SJCRH30 (cell line): ENCODE measurements at places on chromosomes 4 and X. TPM values are rescaled to one million over a fixed set of nuclear protein-coding genes. Genes with fewer than 3 reads are reported as not detected.
A peak's percentile ranks its signal among the peaks of the same experiment; 100 is the strongest.

Gene MAGEA9B
- total RNA-seq: not detected in 2 replicates

Gene ZNF827
- 10.5 and 10.7 TPM in 2 replicates for total RNA-seq

DNA sequence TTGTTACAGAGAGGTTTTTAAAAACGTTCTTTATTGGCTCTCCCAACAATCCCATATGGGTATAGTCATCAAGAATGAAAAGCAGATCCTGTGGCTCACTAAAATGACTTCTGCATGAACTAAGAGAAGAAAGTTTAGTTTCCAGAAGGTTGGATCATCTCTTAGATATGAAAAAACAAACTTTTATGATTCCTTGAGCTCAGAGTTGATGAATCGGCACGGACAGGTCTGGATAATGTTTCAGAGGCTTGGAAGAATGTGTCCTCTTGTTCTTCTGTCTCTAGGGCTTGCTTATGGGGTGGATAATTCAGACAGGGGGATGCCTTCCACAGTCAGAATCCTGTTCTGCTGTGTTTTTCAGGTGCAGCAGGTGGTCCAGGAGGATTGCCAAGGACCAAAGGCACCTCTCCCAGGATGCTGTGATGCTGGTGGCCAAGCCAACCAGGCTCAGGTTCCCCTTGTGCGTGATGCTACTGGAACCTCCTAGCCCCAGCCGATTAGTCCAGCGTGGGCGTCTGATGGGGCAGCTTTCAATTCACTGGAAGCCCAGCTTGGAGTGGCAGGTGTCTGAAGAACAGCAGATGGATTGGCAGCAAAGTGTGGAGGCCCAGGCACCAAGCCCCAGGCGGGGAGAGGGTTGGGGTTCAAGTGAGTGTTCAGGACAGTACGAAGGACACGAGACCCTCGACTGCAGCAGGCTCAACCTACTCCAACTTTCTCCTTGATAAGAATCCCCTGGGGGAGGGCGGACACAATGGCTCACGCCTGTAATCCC lies 30.3 kb downstream of the CCKAR start:
- H3K27me3 ChIP-seq: no peaks in the 10 kb centered on the region
- no peak overlapping the region for H3K4me3 ChIP-seq
- no peak overlapping the region for H3K27ac ChIP-seq
- H3K36me3 ChIP-seq: no peaks in the 10 kb centered on the region

Gene INTU
- 2.6 TPM in 2 replicates for total RNA-seq

Gene DGKK
- not detected in 2 replicates for total RNA-seq

DNA sequence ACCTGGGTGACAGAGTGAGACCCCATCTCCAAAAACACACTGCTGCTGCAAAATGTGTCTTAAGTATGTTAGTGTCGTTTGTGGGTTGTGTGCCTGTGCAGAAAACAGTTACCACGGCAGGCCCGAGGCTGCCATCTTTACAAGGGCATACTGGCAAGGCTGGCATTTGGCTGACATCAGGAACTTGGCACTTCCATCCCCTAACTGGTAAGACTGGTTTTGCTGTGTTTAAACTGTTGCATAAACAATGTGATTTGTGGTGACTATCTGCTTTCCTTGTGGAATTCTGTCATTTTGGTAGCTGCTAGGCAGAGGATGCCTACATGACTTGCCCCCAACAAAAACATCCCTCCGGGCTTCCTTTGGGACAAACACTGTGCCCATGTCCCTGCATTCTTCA lies 12.3 kb downstream of the LRP2BP start:
- no peak overlapping the region for H3K27ac ChIP-seq
- H3K36me3 ChIP-seq: no peaks in the 10 kb centered on the region
- H3K4me3 ChIP-seq: no peak overlapping the region
- no peak for DNase-seq

DNA sequence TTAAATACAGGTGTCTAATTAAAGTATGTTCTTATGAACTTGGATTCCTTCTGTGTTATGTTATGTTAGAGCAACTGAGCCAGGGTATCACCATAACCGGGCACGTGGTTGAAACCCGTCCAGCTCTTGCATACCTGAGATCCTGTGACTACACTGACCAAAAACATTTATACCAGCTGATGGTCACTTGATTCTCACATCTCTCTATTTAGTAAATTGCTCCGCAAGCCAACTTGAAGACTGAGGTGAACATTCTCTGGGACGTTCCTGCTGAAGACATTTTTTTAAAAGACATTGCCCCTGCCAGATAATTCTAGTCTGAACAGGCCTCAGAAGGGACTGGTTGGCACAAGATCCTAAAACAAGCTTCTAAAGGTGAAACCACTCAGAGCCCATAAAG lies 550.0 kb upstream of the DIPK2B start:
- H3K4me3 ChIP-seq: no peak overlapping the region
- no peaks in the 10 kb centered on the region for H3K4me1 ChIP-seq

DNA sequence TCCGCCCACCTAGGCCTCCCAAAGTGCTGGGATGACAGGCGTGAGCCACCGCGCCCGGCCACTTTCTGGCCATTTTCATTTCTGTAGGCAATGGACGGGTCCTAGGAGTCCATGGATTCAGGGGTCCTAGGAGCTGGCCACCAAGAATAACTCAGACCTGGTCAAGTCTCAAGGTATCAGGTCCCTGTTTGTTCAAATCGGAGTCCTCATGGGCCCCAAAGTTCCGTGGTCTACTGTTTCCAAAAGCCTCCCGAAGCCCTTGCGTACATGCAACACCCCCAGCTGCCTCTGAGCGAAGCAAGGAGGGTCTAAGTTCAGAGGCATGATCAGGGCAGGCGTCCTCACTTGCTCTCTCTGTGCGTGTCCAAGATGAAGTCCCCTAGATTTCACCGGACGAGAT lies 30.1 kb downstream of the P2RY8 start:
- DNase-seq: no peak
- H3K4me1 ChIP-seq: no peaks in the 10 kb centered on the region
- no peak overlapping the region for H3K27ac ChIP-seq
- no peaks in the 10 kb centered on the region for H3K36me3 ChIP-seq
- H3K27me3 ChIP-seq: no peaks in the 10 kb centered on the region

DNA sequence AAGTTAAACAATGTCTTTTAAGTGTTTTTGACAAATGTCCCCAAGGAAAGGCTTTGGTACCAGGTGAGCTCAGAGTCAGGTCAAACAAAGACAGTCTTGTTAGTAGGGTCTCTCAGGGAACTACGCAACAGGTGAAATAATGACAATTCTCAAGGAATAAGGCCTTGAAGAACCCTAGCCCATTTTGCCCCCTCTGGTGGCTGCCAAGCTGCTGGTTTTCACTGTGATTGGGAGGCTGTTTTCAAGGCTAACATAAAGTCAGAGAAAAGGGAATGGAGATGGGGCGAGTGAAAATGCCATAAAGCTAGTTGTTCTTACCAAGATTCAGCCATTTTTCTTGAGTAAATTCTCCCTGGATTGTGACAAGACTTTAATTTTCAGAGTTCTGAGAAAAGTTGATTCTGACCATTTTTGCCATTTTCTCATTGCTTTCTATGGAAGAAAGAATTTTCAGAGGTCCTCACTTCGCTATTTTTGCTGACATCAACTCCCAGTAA lies 58.7 kb downstream of the RWDD4 start:
- no peak overlapping the region for H3K27ac ChIP-seq
- no peaks in the 10 kb centered on the region for H3K4me1 ChIP-seq
- no peaks in the 10 kb centered on the region for H3K36me3 ChIP-seq
- DNase-seq: no peak
- H3K4me3 ChIP-seq: no peak overlapping the region
- H3K27me3 ChIP-seq: no peaks in the 10 kb centered on the region

DNA sequence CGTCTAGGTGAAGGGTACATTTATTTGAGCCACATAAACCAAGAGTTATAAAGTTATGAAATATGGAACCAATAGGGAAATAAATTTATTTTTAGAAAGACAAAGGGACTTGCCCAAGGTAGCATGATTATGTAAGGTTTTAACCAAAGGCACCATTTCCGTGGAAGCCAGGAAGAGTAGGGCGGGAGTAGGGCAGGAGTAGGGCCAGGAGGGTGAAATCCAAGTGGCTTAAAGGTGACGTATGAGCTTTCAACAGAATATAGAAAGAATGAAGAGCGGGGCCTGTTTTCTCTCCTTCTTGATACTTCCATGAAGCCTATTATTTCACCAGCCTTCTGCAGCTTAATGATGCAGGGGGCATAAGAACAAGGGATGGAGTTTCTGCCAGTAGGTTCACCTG lies 91.7 kb upstream of the PNPLA4 start:
- H3K27me3 ChIP-seq: no peaks in the 10 kb centered on the region
- no peak overlapping the region for H3K27ac ChIP-seq
- no peak overlapping the region for H3K4me3 ChIP-seq

- H3K4me1 ChIP-seq: no peaks in the 10 kb centered on the region
- no peak overlapping the region for H3K27ac ChIP-seq
- H3K4me3 ChIP-seq: no peak overlapping the region
- no peaks in the 10 kb centered on the region for H3K36me3 ChIP-seq
Measured at GRCh38 chr4:134327274-134328122, 125.9 kb upstream of the PABPC4L start.

- DNase-seq: no peak
- no peak overlapping the region for H3K4me3 ChIP-seq
- H3K36me3 ChIP-seq: no peaks in the 10 kb centered on the region
- no peaks in the 10 kb centered on the region for H3K27me3 ChIP-seq
- H3K4me1 ChIP-seq: no peaks in the 10 kb centered on the region
Measured at GRCh38 chr4:137641544-137641943, 109.2 kb upstream of the PCDH18 start.

DNA sequence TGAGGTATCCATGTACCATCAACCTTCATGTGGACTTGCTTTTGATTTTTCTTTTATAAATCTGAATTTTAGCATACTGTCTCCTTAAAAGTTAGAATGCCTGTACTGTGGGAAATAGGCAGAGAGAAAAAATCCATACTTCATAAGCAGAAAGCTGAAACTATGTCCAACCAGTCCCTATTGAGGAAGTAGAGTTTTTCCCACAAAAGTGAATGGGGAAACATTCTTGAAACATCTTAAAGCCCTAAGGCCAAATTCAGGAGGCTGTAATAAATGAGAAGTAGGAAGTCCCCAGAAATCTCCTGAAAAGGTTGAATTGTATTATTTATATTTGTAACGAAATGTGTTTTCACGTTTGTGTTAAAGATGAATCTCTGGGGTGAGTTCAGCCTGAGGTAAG lies 56.3 kb downstream of the ENOX2 start:
- H3K36me3 ChIP-seq: no peaks in the 10 kb centered on the region
- no peak overlapping the region for H3K27ac ChIP-seq
- H3K27me3 ChIP-seq: no peaks in the 10 kb centered on the region
- H3K4me1 ChIP-seq: peaks cover 24% of the 10 kb centered on the region

DNA sequence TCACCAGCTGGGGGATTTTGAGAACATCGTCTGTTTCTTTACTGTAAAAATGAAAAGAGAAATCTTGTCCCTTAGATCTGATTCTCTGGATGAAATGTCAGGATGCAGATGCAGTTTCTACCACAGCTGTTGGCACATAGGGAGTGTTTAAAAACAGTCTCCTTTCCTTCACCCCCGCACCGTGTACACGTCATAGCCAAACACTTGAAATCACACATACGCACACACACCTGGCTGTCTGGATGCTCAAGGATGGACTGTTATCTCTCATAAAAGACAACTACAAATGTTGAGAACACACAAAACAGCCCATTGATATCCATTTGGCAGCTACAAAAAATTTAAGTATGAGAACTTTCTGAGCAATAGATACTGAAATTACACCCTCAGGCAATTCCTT lies 275.8 kb upstream of the CLNK start:
- no peaks in the 10 kb centered on the region for H3K36me3 ChIP-seq
- H3K27me3 ChIP-seq: peaks cover 7% of the 10 kb centered on the region; the same call in 1 of the 2 replicates
- DNase-seq: no peak
- H3K4me3 ChIP-seq: no peak overlapping the region

Gene TMEM47
- 44.9 and 49.3 TPM in 2 replicates for total RNA-seq

Gene TLR2
- not detected in 2 replicates for total RNA-seq

- no peak overlapping the region for H3K27ac ChIP-seq
- H3K36me3 ChIP-seq: no peaks in the 10 kb centered on the region
- no peaks in the 10 kb centered on the region for H3K4me1 ChIP-seq
- H3K4me3 ChIP-seq: no peak overlapping the region
- H3K27me3 ChIP-seq: no peaks in the 10 kb centered on the region
Measured at GRCh38 chr4:98648602-98649001, 9.8 kb downstream of the TSPAN5 start.

Gene S100G
- total RNA-seq: not detected in 2 replicates

Gene TSR2
- total RNA-seq: 27.8 and 29.1 TPM in 2 replicates

- no peaks in the 10 kb centered on the region for H3K36me3 ChIP-seq
- no peaks in the 10 kb centered on the region for H3K27me3 ChIP-seq
- no peak for DNase-seq
- peaks cover 8% of the 10 kb centered on the region for H3K4me1 ChIP-seq
- no peak overlapping the region for H3K4me3 ChIP-seq
Measured at GRCh38 chr4:34183926-34184325, 2060.4 kb downstream of the ARAP2 start.

DNA sequence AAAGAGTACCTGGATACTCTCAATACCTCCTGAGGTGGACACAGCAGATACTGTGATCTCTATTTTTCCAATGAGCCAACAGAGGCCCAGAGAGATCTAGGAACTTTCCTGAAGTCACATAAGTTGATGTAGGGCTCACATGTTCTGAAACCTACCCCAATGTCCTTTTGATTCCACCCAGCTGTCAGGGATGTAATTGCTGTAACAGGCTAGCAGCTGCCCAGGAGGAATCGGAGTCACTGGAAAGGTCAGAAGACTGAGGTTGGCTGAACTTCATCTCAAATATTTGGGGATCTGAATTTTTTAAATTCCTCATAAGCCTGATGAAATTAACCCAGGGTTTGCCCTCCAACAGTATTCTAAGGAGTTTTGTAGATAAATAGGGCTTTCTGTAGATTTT lies 52.5 kb upstream of the PROM1 start:
- DNase-seq: peak; percentile 86
- H3K36me3 ChIP-seq: no peaks in the 10 kb centered on the region
- H3K27ac ChIP-seq: peak overlapping the region; percentile 93
- H3K4me1 ChIP-seq: peaks cover 55% of the 10 kb centered on the region
- no peak overlapping the region for H3K4me3 ChIP-seq

DNA sequence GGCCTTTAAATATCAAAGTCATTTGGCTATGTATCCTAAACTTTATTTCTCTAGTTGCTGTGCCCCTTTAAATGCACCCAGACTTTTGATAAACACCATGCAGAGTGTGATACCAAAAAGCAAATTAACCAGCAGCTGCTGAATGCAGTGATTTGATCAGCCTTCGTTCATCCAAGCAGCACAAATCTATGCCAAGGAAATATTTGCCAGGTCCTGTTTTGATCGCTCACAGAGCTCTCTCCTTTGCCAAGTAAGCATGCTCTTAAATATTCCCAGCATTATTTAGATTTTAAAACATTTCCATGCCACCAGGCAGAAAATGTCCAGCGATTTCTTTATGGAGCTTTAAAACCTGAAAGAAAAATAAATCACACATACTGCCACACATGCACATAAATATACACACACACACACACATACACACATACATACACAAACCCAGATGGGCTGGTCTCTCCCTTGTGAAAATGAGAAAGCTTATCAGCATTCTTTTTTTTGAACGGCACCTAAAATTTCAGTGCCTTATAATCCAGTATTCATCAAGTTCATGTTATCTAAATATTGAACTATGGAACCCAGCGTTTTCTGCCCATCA lies 35.7 kb downstream of the BTC start:
- H3K4me1 ChIP-seq: peaks cover 14% of the 10 kb centered on the region
- no peaks in the 10 kb centered on the region for H3K27me3 ChIP-seq
- H3K27ac ChIP-seq: no peak overlapping the region
- H3K4me3 ChIP-seq: no peak overlapping the region
- no peaks in the 10 kb centered on the region for H3K36me3 ChIP-seq

Gene VCX3A
- not detected in 2 replicates for total RNA-seq

GRCh38 chrX:3142259-3143042 lies 101.2 kb downstream of the ARSF start:
- no peak overlapping the region for H3K27ac ChIP-seq
- no peaks in the 10 kb centered on the region for H3K27me3 ChIP-seq
- no peak overlapping the region for H3K4me3 ChIP-seq
- no peaks in the 10 kb centered on the region for H3K36me3 ChIP-seq
